ENCODE measurements at places on chromosomes 4 and X. TPM values are rescaled to one million over a fixed set of nuclear protein-coding genes. Genes with fewer than 3 reads are reported as not detected.

- DNase-seq = peak; percentile 8
Measured at GRCh38 chrX:21702725-21703124, 44.6 kb upstream of the KLHL34 start.

DNA sequence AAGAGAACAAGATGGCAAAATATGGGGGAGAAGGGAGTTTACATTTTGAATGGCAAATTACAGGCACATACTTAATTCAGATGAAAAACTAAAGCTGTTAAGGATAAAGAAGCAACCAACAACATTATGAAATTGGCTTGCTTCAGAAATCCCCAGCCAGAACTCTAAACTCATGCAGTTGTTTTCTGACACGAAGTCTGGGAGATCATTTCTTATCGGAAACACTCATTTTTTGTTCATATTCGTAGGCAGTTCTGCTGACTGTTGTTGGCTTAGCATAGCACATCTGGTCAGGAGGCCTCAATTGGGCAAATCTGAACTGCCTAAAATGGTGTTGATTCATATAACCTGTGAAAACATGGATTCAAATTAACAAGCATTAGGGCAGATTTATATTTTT, 33.0 kb upstream of the ARHGAP6 start:
- DNase-seq = no peak

DNA sequence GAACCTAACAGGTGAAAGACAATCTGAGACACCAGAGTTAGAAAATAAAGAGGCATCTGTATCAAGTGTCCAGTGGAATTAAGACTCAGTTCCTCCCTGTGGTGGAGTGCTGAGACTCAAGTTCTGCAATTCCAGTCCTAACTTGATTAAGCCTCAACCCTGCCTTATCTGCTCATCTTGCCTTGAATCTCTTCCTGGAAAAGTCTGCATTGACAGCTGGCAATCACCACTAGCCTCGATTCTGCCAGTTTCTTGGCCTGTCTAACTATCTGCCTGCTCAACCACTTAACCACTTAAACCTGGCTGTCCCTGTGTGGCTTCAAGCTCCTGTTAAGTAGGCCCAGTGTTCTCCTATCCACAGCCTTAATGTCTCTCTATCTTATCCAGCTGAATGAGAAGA, 22.4 kb upstream of the NEIL3 start:
- peak; percentile 39 for DNase-seq

Gene SOWAHD
- total RNA-seq = 0.31 TPM

DNA sequence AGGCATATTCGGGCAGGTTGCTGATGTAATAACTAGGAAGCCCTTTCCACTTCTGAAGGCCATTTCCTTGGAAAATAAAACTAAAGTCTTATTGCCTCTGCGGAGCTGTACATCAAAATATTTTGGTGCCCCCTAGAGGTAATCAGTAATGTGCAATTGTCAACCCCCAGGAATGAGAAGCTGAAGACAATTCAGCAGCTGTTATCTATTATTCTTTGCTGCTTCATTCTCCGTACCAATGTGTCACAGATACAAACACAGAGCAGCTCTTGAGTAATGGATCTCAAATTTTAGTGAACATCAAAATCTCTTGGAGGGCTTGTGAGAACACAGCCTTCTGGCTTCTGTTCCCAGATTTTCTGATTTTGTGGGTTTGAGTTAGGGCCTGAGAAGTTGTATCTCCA, 3.5 kb upstream of the SLIT2 start:
- peak; percentile 64 for DNase-seq
